Suprapubic skin (tissue), 4 donors: ENCODE measurements at places on chromosomes 1 and 21. TPM values are rescaled to one million over a fixed set of nuclear protein-coding genes. Genes with fewer than 3 reads are reported as not detected.

Gene REN
- not detected for total RNA-seq

Gene IFNGR2
- 75.5 TPM for total RNA-seq

Gene OLFML3
- total RNA-seq, result 17.2 TPM

Gene ACKR1
- total RNA-seq, result 34.7 TPM

Gene GUCA2B
- not detected for total RNA-seq

Gene SERPINC1
- not detected for total RNA-seq

Gene IKBKE
- 5.7 TPM for total RNA-seq

Gene DNASE2B
- total RNA-seq, result not detected

DNA sequence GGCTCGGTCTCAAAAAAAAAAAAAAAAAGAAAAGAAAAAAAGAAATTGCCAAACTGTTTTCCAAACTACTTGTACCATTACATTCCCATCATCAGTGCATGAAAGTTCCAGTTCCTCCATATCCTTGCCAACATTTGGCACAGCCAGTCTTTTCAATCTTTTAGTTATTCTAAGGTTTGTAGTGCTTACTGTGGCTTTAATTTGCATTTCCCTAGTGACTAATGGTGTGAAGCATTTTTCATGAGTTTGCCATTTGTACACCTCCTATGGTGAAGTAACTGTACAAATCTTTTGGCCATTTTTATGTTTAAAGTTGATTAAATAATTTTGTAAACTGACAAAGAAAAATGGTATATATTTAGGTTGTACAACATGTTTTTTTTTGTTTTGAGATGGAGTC is 70.7 kb downstream of the DEGS1 start:
- DNase-seq, result no peak

- DNase-seq, result no peak
These were observed 19.0 kb downstream of the MAGI3 start for GRCh38 chr1:113409363-113409762.

DNA sequence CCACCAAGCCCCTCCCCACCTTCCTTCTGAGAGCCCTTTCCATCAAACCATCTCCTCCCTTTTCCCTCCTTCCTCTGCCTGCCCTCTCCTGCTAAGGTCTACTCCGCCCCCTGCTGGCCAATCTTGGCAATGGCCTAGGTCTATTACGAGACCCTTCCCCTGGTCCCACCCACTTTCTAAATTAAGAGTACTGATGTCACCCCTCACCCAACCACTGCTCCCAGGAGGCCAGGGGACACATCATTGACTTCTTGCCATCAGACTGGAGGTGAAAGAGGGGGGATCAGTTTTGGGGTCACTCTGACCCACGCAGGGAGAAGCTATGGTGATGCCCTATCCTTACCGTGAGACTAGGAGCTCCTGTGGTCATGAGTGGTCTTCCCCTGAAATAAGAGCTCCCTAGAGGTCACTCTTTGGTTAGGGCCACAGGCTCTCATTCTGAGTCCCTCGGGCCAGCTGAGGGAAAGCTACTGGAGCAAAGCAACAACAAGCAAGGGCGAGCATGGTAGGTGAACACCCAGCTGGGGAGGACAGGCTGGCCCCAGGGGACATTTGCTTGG is 34.6 kb upstream of the S100A7 start:
- peak; percentile 89 for DNase-seq

- no peak for DNase-seq
These were observed 157.8 kb upstream of the LRRC7 start for GRCh38 chr1:69409731-69410456.

- no peak for DNase-seq
These were observed 173.5 kb downstream of the ZC3H11B start for GRCh38 chr1:219439376-219439775.

DNA sequence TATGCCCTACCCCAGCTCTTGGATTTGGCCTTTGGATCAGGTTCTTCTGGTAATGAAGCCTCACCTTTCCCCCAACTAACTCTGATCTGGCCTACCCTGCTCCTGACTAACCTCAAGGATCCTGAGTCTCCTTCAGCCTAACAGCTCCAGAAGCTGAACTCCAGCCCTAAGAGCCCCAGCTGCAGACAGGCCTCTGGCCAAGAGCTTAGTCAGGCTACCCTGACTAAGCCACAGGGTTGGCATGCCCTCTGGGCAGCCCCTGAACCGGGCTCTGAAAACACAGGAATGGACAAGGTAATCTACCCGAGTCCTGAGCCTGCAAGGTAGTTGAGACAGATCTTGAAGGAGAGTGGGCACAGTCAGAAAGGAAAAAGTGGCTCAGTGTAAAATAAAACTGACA is 29.4 kb downstream of the COA7 start:
- DNase-seq, result no peak

DNA sequence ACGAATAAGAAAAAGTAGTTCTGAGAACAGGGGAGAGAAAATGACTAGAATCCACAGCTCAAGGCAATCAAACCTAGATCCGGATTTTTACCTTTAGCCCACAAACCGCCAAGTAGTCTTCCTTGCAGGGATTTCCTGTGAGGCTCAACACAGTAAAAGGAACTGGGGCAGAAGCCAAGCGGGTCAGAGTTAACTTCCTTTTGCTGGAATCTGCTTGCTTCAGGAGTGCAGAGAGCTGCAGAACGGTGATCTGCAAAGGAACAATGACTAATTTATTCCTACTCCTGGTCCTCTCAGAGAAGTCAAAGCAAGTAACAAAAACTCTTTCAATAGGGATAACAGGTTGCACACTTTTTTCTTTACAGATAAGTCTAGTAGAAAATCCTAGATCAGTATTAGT is 53.4 kb downstream of the UBR4 start:
- DNase-seq, result peak; percentile 70

DNA sequence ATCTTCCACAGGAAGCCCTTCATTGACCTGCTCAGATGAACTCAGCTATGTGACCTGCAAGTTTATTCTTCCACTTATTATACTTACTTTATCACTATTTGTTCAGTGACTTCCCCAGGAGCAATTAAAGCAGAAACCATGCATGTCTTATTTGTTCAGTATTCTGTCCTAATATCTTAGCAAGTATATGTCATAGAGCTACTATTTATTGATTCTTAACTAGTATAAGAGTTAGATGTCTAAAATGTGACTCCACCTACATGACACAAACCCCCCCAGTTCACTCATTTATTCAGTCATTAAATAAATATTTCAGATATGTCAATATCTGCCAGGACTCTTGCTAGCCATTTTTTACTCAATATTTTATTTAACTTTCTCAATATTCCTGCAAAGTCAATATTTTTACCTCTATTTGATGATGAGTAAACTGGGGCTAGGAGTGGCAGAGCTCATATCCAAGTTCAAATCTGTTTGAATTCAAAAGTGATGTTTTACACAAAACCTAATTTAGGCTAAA is 469.0 kb upstream of the USP24 start:
- no peak for DNase-seq

DNA sequence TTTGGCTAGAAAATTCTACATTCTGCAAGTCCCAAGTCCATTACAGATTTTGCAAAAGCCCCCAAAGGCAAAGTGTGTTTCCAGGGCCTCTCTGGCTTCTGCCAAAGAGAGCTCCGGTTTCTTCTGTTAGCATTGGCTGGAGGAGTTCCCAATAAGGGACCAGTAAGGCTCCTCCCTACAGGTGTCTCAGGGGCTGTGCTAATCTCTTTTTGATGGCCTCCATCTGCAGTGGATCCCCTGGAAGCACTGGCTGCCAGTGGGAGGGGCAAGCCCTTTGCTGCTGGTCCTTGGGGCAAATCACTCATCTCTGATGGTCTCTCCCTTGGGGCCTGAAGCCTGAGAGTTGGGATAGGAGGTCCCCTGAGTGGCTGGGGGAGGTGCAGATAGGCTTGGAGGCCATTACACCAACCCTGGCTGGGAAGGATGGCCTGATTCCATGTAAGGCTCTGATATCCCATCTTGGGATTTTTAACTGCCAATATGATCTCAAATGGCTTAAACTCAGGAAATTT is 89.1 kb upstream of the USP24 start:
- DNase-seq, result no peak

GRCh38 chr21:33916200-33916567 is 580 bp upstream of the ATP5PO start:
- DNase-seq, result no peak

GRCh38 chr1:197249324-197249723 is 18.7 kb upstream of the CRB1 start:
- no peak for DNase-seq

- no peak for DNase-seq
These were observed 136.8 kb downstream of the S1PR1 start for GRCh38 chr1:101373570-101373969.

DNA sequence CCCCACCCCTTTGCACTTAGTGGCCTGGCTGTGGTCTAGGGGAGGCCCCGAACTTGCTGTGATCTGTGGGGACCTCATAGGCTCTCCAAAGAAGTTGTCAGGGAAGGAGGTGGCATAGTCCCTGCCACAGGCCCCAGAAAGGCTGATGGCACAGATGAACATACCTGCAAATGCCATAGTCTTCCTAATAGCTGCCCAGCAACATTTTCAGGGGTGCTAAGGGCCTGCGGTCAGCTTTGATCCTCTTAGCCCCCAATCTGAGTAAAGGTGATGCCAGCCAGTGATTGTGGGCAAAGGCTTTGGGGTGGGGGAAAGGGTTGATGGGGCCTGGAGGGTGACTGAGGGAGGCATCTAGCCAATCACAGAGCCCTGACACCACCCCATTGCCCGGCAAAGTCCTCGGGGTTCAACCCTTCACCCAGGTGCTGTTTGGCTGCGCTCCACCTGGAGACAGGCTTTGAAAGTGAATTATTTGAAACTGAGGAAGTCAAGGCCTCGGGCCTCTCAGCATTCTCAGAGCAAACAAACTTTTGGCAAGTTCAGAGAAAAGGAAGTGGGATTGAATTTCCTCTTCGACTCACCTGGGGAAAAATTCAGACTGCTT is 35.8 kb downstream of the PAX7 start:
- no peak for DNase-seq

GRCh38 chr1:174743654-174744561 is 255.8 kb upstream of the CACYBP start:
- DNase-seq, result no peak

DNA sequence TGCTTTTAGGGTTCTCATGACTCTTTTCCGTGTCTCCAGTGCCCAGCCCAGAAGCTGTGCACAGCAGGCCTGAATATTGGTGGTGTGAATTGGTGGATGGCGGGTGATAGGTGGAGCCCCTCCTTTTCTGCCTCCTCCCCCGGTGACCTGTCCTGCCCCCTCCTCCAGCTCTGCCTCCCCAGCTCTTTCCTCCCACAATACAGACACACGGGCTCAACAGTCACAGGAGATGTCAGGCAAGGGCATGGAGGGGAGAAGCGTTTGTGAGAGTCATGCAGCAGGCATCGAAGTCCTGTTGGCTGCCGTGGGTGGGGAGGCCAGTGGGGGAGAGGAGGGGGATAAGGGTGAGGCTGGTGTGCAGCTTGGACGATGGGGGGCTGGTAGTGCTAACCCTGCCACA is 17.3 kb upstream of the TTC4 start:
- peak; percentile 43 for DNase-seq

DNA sequence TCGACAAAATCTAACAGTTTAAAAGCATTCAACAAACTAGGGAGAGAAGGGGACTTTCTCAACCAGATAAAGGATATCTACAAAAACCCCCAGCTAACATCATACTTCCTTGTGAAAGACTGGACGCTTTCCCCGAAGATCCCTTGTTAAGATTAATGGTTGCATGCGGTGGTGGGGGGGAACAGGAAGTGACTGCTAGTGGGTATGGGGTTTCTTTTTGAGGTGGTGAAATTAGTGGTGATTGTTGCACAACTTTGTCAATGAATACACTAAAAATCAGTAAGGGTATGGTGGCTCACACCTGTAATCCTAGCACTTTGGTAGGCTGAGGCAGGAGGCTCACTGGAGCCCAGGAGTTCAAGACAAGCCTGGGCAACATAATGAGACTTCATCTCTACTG is 26.9 kb upstream of the EYA3 start:
- DNase-seq, result no peak

- no peak for DNase-seq
These were observed 66.6 kb downstream of the PIK3CD start for GRCh38 chr1:9718006-9718680.

DNA sequence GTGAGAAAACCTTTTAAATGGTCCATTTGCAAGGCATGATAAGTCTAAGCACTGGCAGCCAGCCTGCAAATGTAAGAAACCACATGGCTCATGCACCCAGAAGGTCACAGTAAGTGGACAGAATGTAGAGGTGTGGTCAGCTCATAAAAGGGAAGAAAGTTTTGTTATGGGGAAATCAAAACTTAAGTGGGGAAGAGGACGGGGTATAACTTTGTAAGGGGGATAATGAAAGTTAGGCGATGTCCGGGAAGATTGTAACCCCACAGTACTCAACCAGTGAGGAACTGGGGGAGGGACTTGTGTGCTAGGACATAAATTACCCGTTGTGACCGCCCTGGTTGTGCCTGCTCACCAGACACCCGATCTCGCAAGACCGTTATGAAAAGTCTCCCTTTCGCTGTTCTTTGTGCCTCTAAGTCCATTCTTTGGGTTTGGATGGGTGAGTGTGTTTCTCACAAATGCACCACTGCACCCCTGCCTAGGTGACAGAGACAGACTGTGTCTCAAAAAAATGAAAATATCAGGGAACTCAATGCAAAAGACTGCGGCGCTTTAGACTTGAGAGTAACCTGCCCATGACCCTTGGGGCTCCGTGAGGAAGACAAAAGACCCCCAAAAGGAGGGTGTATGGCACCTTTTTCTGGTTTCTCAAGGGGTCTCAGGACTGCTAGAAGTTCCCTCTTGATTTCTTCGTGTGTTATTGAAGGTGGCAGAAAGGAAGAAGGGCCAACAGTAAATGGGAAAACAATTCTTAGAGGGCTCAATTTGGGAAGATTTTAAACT is 28.6 kb upstream of the ZNF496 start:
- no peak for DNase-seq
